CD4-positive, alpha-beta T cell treated with Interferon gamma for 1 hour (primary cell): ENCODE measurements at places on chromosomes 12 and 14.

- no peak for DNase-seq
These were observed 84.3 kb downstream of the ETNK1 start for GRCh38 chr12:22709292-22709691.

GRCh38 chr14:104820669-104821228 is 19.8 kb downstream of the ZBTB42 start:
- DNase-seq: no peak

- DNase-seq: no peak
These were observed 72.7 kb downstream of the ESR2 start for GRCh38 chr14:64221391-64222003.

DNA sequence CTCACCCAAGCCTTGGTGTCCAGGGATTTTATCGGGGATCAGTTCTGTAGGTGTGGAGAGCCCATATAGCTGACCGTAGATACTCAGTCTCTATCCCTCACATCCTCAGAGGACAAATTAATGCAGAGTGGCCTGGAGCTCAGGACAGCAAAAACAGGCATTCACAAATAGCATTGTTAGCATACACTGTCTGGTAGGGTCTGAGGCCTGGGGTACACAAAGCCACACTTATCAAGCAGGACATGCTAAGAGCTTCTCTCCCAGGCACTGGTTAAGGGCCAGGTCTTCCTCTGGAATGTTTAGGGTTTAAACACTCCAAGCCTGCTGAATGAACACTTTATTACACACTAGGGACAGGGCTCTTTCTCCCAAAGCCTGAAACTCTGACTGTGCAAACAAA is 253.2 kb downstream of the NEDD1 start:
- no peak for DNase-seq

DNA sequence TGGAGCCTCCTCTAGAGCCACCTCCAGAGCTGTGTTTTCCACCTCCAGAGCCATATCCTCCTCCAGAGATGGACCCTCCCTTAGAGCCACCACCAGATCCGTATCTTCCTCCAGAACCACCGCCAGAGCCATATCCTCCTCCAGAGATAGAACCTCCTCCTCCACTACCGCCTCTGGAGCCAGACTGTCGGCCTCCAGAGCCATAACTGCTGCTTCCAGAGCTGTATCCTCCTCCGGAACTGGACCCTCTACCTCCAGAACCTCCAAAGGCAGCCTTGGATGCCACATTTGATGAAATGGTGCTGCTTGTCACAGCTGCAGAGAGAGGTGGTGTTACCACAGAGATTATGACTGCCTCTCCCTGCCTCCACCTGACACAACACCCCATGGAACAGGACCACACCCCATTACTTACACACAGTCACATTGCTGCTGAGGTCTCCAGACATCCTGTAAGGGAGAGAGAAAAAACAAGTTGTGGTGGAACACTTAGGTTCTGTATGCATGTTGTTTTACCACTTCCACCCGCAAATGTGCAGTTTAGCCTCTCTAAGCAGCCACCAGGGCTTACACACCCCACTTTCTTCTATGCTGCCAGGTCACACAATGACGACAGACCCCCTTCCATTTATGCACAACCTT is 6.8 kb downstream of the KRT2 start:
- peak; percentile 71 for DNase-seq

- DNase-seq: no peak
These were observed 254.0 kb downstream of the NTF3 start for GRCh38 chr12:5685935-5686334.

- no peak for DNase-seq
These were observed 8.4 kb upstream of the SYCP3 start for GRCh38 chr12:101747697-101748096.

GRCh38 chr14:51862176-51862796 is 1.9 kb downstream of the GNG2 start:
- no peak for DNase-seq

- DNase-seq: no peak
These were observed 35.8 kb downstream of the NFKBIA start for GRCh38 chr14:35368583-35369392.
